ENCODE measurements at places on chromosomes 1 and 21.

DNA sequence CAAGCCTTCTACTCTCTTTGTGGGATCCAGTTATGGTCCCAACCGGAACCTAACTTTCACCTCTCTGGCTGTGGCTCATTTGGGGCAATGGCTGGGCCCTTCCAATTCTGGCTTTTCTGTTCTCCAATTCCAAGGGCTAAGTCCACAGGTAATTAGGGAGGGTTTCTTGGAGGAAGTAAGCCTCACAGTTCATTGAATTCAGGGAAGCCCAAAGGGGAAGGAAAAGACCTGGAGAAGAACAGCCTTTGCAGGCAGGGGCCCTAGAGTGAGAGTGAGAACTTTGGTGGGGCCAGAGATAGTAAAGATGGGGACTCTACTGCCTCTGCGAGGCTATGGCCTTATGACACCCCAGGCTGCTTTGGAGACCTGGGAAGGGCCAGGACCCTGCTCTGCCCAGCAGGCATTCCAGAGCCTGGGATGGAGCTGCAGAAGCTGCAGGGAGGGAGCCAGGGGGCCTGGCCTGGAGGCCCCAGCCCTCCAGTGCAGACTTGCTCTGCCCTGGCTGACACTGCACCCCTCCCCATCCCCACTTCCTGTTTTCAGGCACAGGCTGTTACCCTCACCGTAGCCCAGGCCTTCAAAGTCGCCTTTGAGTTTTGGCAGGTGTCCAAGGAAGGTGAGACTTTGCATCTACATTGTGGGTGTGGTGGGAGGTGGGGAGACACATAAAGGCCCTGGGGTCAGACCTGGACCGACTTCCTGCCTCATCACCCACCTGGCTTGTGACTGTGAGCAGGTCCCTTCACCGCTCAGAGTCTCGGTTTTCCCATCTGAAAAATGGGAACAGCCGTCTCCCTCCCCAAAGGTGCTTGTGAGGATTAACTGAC is 18.9 kb downstream of the LDLRAP1 start:
- H3K4me1 ChIP-seq, result peaks cover 17% of the 10 kb centered on the region
- no peak overlapping the region for H3K27ac ChIP-seq
- no peak for DNase-seq
- H3K27me3 ChIP-seq, result no peaks in the 10 kb centered on the region

DNA sequence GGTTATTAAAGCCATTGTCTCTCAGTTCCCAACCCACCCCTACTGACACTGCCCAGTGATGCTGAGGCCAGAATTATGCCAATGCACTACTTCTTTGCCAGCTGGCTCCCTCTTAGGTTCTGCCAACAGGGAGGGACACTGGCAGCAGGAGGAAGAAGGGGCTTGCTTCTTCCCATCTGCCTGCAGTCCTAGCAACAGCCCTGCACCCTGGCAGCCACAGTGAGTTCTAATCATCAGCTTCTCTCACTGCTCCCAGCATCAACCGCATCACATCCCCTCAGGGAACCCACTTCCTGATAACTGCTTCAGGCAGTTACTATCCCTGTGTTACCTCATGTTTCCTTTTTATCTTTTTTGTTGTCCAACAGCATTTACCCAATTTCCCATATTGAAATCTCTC is 86.2 kb downstream of the UBR4 start:
- H3K36me3 ChIP-seq, result peaks cover 84% of the 10 kb centered on the region
- no peak overlapping the region for H3K27ac ChIP-seq
- H3K4me1 ChIP-seq, result no peaks in the 10 kb centered on the region
- DNase-seq, result no peak
- H3K4me3 ChIP-seq, result no peak overlapping the region

DNA sequence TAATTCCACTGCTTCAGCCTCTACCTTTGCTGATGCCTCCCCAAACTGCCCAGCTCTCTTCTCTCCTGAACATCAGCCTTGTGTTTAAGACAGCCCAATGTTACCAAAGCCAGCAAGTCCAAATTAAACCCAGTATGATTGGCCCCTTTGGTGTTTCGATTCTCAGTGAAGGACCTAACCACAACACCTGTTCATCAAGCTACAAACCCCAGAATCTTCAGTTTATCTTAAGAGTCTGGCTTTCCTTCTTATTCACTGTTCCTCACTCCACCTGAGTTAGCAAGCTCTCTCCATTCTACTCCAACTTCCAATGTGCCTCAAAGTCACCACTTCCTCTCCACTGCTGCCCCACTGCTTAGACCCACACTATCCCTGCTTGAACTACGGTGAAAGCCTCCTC is 25.5 kb upstream of the ITPKB start:
- H3K27ac ChIP-seq, result no peak overlapping the region
- H3K27me3 ChIP-seq, result peaks cover 3% of the 10 kb centered on the region
- DNase-seq, result no peak
- H3K4me1 ChIP-seq, result peaks cover 6% of the 10 kb centered on the region

DNA sequence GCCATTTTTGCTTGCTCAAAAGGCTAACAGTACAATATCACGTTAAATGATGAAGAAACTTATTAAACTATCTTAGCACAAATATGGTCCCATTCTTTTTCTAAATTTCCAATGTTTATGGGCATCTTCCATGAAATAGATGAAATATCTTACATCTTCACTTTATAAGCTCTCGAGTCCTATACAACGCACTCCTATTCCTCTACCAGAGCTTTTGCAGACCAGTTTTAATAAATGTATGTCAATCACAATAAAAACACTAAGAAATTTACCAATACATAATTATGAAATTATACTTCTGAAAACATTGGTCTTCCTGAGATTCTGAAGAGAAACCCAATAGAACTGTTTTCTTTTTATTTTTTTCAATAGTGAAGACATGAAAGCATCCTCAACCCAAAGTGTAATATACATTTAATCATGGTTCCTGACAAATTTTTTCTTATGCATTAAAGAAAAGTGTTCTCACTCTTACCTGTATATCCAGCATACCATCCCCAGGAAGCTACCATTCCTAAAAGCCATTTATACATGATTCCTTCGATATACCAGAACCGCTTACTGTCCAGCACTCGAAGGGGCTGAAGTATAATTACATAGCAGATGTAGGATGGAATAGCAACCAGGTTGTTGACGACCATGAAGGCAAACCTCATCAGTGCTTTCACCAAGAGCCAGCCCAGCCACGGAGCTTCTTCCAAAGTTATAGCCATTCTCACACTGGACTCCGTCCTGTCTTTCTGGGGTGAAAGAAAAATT is 1.8 kb downstream of the LPGAT1 start:
- H3K27ac ChIP-seq, result no peak overlapping the region
- peaks cover 4% of the 10 kb centered on the region for H3K36me3 ChIP-seq
- peaks cover 12% of the 10 kb centered on the region for H3K4me1 ChIP-seq
- no peak overlapping the region for H3K4me3 ChIP-seq
- DNase-seq, result peak; percentile 18

DNA sequence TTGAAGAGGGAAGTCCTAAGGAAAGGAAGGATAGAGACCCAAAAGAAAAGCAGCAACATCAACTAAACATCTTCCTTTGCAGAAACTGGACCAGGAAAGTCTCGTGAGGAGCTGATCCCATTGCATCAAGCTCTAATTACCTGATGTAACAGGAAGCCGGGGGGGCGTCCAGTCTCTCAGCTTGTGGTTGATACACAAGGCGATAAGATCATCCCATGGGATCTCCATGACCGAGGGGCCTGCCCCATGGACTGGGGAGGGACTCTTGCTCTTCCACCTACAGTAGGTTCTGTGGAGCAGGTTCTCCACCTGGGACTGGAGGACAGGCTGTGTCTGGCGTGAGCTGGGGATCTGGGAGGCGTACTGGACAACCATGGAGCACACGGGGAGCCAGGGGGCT is 14.8 kb upstream of the LSS start:
- H3K27me3 ChIP-seq, result no peaks in the 10 kb centered on the region
- peaks cover 72% of the 10 kb centered on the region for H3K36me3 ChIP-seq
- DNase-seq, result no peak
- no peak overlapping the region for H3K27ac ChIP-seq
- no peak overlapping the region for H3K4me3 ChIP-seq

DNA sequence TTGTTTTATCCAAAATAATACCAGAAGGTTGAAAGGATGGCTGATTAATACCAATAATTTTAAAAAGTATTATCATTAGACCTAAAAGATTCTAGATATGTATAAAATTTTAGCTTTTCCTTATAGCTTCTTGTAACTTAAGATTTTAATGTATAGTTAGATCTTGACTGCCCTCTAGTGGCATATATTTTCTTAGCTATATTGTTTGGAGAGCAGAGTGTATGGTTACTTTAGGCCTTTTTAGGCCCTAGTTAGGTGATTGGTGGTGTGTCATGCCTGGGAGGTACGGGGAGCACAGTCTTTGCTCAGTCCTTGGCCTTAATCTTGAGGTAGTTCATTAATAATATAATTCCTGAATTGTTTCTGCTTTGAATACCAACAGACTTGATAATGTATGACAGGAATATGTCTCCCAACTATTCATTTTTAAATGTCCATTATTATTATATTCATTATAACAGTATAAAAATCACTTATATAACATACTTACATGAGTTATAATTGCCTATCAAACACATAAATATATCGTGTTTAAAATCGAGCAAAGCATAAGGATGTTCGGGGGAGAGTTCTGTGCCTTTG is 328.4 kb downstream of the ZP4 start:
- no peaks in the 10 kb centered on the region for H3K4me1 ChIP-seq
- no peak overlapping the region for H3K27ac ChIP-seq
- no peaks in the 10 kb centered on the region for H3K36me3 ChIP-seq
- H3K4me3 ChIP-seq, result no peak overlapping the region

DNA sequence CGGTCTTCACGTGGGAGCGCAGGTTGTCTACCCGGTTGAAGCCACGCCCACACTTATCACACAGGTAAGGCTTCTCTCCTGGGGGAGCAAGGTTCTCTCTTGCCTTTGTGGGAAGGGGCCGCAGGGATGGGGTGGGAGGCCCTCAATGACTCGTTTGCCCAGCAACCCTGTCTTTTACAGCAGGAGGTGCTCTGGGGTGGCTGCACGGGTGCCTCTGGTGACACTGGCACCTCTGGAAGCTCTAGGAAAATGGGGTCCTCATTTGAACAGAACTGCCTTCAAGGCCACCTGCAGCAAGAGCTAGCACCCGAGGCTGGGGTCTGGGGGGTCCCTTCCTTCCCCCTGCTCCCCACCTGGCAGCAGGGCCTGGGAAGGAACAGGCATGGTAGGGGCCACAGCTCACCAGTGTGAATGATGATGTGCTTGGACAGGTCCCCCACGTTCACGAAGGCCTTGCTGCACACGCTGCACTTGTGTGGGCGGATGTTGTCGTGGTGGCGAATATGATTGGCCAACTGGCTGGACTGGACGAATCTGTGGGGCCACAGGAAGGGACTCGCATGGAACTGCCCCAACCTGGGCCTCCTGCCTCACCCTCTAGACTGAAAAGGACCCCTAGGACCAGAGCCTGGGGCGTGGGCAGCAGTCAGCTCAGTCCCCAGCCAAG is 33.1 kb downstream of the ZBTB17 start:
- no peak for DNase-seq
- H3K4me1 ChIP-seq, result peaks cover 10% of the 10 kb centered on the region
- no peak overlapping the region for H3K27ac ChIP-seq
- peaks cover 78% of the 10 kb centered on the region for H3K36me3 ChIP-seq

- H3K4me3 ChIP-seq, result no peak overlapping the region
- no peaks in the 10 kb centered on the region for H3K4me1 ChIP-seq
These were observed 121.9 kb downstream of the NME7 start for GRCh38 chr1:169245706-169246105.

GRCh38 chr1:59453297-59453968 is 156.5 kb downstream of the FGGY start:
- no peaks in the 10 kb centered on the region for H3K36me3 ChIP-seq
- no peak overlapping the region for H3K4me3 ChIP-seq
- no peak overlapping the region for H3K27ac ChIP-seq
- H3K4me1 ChIP-seq, result peaks cover 1% of the 10 kb centered on the region

GRCh38 chr1:56189946-56190805 is 389.2 kb downstream of the PLPP3 start:
- H3K27me3 ChIP-seq, result no peaks in the 10 kb centered on the region
- peaks cover 8% of the 10 kb centered on the region for H3K4me1 ChIP-seq

- H3K4me3 ChIP-seq, result no peak overlapping the region
- H3K27ac ChIP-seq, result no peak overlapping the region
- no peak for DNase-seq
- 0 out of 2 replicates have a peak, but pooled peaks cover 2% of the 10 kb centered on the region for H3K27me3 ChIP-seq
- H3K4me1 ChIP-seq, result 0 out of 2 replicates have a peak, but pooled peaks cover 1% of the 10 kb centered on the region
These were observed 6.7 kb downstream of the IL20 start for GRCh38 chr1:206872139-206872538.

GRCh38 chr1:48202030-48202752 is 20.3 kb upstream of the SLC5A9 start:
- H3K4me1 ChIP-seq, result no peaks in the 10 kb centered on the region
- peak; percentile 81 for DNase-seq
- H3K36me3 ChIP-seq, result no peaks in the 10 kb centered on the region
- H3K27me3 ChIP-seq, result no peaks in the 10 kb centered on the region
- H3K27ac ChIP-seq, result no peak overlapping the region

DNA sequence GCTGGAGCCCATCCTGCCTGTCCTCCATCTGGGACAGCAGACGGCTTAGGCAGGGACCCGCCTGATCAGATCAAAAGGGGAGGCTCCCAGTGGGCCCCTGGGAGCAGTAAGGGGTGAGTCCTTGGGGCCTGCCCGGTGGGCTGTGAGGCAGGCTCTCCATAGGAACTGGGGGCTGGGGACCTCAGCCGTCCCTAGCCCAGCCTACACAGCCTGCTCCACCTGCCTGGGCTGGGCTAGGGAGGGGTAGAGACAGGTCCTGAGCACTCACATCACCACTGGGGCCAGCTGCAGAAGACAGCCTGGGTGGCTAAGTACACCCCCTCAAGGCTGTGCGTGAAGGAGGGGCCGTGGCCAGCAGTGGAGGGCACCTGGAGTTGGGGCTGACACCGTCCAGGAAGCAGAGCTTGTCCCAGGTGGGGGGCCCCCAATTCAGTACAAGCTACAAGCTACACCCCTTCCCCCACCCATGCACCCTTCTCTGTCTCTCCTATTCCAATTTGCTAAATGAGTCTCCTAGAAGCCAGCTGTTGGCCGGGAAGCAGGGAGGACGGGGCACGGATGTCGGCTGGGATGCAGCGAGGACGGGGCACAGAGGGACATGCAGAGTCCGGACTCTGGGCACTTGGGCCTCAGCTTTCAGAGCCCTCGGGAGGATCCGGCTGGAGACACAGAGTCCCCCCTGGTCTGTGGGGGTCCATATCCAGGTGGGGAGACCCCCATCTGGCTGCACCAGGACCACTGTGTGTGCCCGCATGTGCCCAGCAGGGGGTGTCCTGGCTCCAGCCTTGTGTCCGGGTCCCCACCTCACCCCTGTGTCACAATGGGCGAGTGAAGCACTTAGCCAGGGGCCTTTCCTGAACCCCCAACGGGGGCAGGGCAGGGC is 1.7 kb downstream of the ISG15 start:
- no peak overlapping the region for H3K4me3 ChIP-seq
- no peak overlapping the region for H3K27ac ChIP-seq
- H3K4me1 ChIP-seq, result peaks cover 4% of the 10 kb centered on the region
- no peak for DNase-seq
- no peaks in the 10 kb centered on the region for H3K36me3 ChIP-seq
- no peaks in the 10 kb centered on the region for H3K27me3 ChIP-seq

GRCh38 chr1:38872401-38873026 is 634 bp downstream of the MYCBP start:
- no peaks in the 10 kb centered on the region for H3K36me3 ChIP-seq
- H3K27me3 ChIP-seq, result no peaks in the 10 kb centered on the region
- peak overlapping the region; percentile 59 for H3K27ac ChIP-seq
- DNase-seq, result peak; percentile 31

- H3K4me1 ChIP-seq, result peaks cover 6% of the 10 kb centered on the region
- H3K27ac ChIP-seq, result peak overlapping the region; percentile 85
- H3K4me3 ChIP-seq, result peak overlapping the region; percentile 92
- H3K36me3 ChIP-seq, result no peaks in the 10 kb centered on the region
These were observed 510 bp upstream of the GNG5 start for GRCh38 chr1:84506729-84507453.

GRCh38 chr1:235107368-235108184 is 21.1 kb downstream of the TOMM20 start:
- no peak overlapping the region for H3K27ac ChIP-seq
- H3K4me3 ChIP-seq, result no peak overlapping the region
- DNase-seq, result no peak
- peaks cover 29% of the 10 kb centered on the region for H3K36me3 ChIP-seq
